ENCODE measurements at places on chromosomes 16 and 17.

- no peaks in the 10 kb centered on the region for H3K4me1 ChIP-seq
- no peaks in the 10 kb centered on the region for H3K36me3 ChIP-seq
- no peak overlapping the region for H3K4me3 ChIP-seq
- peaks cover 8% of the 10 kb centered on the region for H3K27me3 ChIP-seq
- H3K27ac ChIP-seq: no peak overlapping the region
These were observed 3.8 kb upstream of the DYNLL2 start for GRCh38 chr17:58079300-58080033.

GRCh38 chr17:82037889-82038195, 345 bp upstream of the DCXR start:
- peaks cover 10% of the 10 kb centered on the region for H3K36me3 ChIP-seq
- H3K27ac ChIP-seq: peak overlapping the region; percentile 85
- H3K4me1 ChIP-seq: peaks cover 33% of the 10 kb centered on the region
- H3K4me3 ChIP-seq: peak overlapping the region; percentile 85
- ATAC-seq: no peak

GRCh38 chr17:63928172-63928666, 3.9 kb downstream of the CD79B start:
- ATAC-seq: no peak
- H3K27me3 ChIP-seq: no peaks in the 10 kb centered on the region
- peak overlapping the region; percentile 82 for H3K27ac ChIP-seq
- H3K4me1 ChIP-seq: peaks cover 85% of the 10 kb centered on the region
- peaks cover 48% of the 10 kb centered on the region for H3K36me3 ChIP-seq
- H3K4me3 ChIP-seq: peak overlapping the region; percentile 92

DNA sequence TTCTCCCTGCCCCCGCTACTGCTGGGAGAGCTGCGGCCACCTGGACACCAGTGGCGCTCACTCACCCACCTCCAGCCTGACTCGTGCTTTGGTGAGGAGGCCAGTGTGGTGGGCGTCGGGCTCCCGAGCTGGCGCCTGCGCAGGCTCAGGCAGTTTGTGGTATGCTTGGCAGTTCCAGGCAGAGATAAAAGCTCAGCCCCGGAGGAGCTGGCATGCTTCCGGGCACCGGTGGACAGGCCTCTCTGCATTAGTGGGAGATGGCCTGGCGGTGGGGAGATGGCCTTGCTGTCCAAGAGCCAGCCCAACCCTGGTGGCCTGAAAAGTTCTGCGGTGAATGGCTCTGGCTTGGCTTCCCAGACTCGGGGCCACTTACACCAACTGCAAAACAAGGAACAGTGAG, 4.1 kb downstream of the ADGRG1 start:
- no peaks in the 10 kb centered on the region for H3K36me3 ChIP-seq
- no peak overlapping the region for H3K4me3 ChIP-seq
- no peak for ATAC-seq
- H3K4me1 ChIP-seq: peaks cover 9% of the 10 kb centered on the region
- peaks cover 79% of the 10 kb centered on the region for H3K27me3 ChIP-seq

DNA sequence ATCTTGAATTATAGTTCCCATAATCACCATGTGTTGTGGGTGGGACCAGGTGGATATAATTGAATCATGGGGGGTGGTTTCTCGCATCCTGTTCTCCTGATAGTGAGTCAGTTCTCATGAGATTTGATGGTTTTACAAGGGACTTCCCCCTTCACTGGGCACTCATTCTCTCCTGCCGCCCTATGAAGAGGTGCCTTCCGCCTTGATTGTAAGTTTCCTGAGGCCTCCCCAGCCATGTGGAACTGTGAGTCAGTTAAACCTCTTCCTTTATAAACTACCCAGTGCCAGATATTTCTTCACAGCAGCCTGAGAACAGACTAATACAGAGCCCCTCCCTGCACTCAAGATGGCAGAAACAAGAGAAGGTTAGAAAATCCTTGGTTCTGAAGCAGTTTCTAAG, 26.4 kb downstream of the LDAF1 start:
- peaks cover 39% of the 10 kb centered on the region for H3K36me3 ChIP-seq
- ATAC-seq: peak; percentile 58
- H3K4me1 ChIP-seq: peaks cover 18% of the 10 kb centered on the region
- peak overlapping the region; percentile 71 for H3K27ac ChIP-seq

- H3K36me3 ChIP-seq: no peaks in the 10 kb centered on the region
- no peaks in the 10 kb centered on the region for H3K4me1 ChIP-seq
- no peak overlapping the region for H3K4me3 ChIP-seq
- H3K27ac ChIP-seq: no peak overlapping the region
- H3K27me3 ChIP-seq: peaks cover 28% of the 10 kb centered on the region
These were observed 78.1 kb upstream of the XYLT1 start for GRCh38 chr16:17548825-17549224.

DNA sequence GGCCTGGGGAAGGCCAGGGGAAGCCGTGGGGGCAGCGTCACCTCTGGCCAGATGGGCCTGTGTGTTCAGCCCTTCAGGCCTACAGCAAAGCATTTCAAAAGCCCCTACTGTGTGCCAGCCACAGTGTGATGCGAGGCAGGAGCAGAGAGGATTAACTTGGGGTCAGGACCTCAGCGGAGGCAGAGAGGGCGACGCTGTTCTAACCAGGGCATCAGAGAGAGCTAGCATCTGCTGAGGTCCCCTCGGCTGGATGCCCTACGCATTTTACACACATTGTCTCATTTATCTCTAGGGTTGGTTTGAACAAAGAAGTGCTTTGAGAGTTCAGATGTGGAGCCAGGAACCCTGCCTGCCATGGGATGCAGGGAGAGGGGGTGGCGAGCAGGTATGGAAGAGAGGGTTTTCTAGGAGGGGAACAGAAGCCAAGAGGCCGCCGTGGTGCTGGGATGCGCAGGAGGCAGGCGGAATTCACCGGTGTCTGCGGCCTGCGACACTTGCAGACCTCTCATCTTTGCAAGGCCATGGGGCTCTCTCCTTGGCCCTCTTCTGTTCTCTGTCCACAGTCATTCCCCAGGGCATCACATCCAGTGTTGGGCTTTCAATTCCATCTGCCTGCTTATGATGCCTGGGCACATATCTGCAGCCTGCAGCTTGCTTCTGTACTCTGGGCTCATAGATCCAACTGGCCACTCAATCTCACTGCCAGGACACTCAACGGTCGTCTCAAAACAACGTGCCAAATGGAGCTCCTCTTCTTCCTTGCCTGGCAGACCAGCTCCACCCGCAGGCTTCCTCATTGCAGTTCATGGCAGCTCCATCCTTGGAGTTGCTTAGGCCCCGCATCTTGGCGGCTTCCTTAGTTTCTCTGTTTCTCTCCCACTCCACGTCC, 8.1 kb upstream of the NKD1 start:
- no peaks in the 10 kb centered on the region for H3K4me1 ChIP-seq
- peaks cover 6% of the 10 kb centered on the region for H3K36me3 ChIP-seq
- no peak overlapping the region for H3K4me3 ChIP-seq
- ATAC-seq: no peak
- no peak overlapping the region for H3K27ac ChIP-seq

DNA sequence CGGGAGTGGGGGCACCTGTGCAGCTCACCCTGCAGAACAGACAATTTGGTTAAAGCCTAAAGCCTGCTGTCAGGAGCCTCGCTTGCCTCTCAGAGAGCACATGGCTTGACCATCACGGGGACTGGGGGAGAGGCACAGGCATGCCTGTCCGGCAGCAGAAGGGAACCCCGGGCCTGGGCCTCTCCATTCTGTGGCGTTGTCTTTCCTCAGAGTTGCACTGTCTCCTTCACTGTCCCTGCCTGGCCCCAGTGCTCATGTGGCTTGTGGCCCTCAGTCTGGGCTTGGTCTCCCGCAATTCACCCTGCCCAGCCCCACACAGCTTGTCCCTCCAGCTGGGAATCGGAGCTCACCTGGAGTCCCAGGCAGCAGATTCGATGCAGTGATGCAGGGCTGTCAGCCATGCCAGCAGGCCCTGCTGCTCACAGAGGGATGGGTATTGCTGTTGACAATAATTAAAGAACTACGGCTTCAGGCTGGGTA, 189.9 kb downstream of the SEC14L1 start:
- ATAC-seq: no peak
- no peaks in the 10 kb centered on the region for H3K27me3 ChIP-seq
- peak overlapping the region; percentile 77 for H3K27ac ChIP-seq
- no peak overlapping the region for H3K4me3 ChIP-seq

- ATAC-seq: no peak
- H3K27me3 ChIP-seq: no peaks in the 10 kb centered on the region
- H3K4me3 ChIP-seq: no peak overlapping the region
- no peak overlapping the region for H3K27ac ChIP-seq
- H3K4me1 ChIP-seq: peaks cover 22% of the 10 kb centered on the region
- H3K36me3 ChIP-seq: peaks cover 1% of the 10 kb centered on the region
These were observed 3.0 kb downstream of the NTAN1 start for GRCh38 chr16:15052747-15053476.

DNA sequence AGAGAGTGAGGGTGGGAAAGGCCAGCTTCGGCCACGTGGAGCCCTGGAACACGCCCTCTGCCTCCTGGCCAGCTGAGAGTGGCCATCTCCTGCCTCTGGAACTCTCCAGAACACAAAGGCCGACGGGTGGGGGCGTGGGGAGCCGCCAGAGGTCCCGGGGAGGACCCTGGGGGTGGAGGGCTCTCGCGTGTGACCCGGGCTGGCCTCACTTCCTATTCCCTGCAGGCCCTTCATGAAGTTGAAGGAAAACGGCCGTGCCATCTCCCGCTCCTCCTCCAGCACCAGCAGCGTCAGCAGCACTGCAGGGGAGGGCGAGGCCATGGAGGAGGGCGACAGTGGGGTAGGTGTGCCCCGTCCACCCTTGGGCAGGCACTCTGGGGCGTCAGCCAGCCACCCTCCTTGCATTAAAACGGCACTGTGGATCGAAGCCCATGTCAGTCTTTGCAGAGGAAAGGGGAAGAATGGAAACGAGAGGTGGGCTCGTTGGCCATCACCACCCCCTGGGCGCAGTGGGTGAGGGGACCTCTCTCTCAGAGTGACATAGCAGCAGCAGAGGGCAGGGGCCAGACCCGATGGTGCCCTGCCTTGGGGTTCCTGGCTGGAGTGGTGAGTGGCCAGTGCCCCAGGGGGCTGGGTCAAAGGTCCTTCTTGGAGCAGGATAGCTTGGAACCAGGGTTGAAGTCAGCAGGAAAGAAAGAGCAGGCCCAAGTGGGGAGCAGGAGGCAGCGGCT, 37.1 kb downstream of the OR1D5 start:
- no peaks in the 10 kb centered on the region for H3K4me1 ChIP-seq
- H3K27me3 ChIP-seq: no peaks in the 10 kb centered on the region
- no peak overlapping the region for H3K27ac ChIP-seq
- peaks cover 78% of the 10 kb centered on the region for H3K36me3 ChIP-seq
- H3K4me3 ChIP-seq: no peak overlapping the region

Measured in stimulated activated memory B cell treated with anti-CD40 and anti-IgM and Interleukin-4, amounts not matched to agents 10 μg/mL and 1 μg/mL and 100 μg/mL, for 72 hours (primary cell).